ENCODE measurements at places on chromosomes 3 and 15. TPM values are rescaled to one million over a fixed set of nuclear protein-coding genes. Genes with fewer than 3 reads are reported as not detected.

DNA sequence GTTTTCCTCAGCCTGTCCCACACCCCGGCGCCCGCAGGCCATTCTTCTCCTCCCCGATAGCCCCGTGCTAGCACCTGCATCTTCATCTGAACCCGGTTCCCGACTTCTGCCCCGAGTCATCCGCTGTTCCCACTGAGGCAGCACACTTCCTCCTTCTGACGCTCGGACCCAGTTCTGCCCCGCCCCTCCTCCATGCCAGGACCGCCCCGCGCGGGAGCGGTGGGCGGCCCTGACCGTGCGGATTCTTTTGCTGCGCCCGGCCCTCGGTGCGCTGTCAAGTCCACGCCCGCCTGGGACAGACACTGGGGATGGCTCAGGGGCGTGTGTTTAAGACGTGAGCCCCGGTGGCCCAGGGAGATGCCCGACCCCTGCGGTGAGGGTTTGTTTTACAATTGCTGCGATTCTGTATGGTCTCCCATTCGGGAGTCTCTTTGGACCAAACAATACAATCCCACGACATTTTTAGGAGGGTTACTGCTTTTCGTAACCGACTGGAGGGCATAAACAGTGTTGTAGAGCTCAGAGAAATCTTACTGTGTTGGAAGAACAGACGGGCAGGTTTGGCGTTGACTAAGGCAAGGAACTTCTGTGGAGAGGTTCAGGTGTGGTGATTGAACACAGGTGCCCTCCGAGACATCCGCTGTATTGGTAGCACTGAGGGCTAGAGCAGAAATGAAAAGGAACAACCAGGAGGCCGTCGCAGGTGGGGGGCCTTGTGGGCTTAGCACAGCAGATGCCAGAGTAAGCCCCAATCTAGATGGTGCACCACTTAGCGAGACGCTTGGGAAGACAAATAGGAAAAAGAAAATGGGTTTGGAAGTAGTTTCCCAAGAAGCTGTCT is 716 bp downstream of the PTPN23 start:
- H3K27ac ChIP-seq, result peak overlapping the region; percentile 96
- H3K4me3 ChIP-seq, result peak overlapping the region; percentile 99
- peak; percentile 93 for DNase-seq
- H3K36me3 ChIP-seq, result peaks cover 10% of the 10 kb centered on the region
- H3K4me1 ChIP-seq, result peaks cover 2% of the 10 kb centered on the region
- H3K27me3 ChIP-seq, result no peaks in the 10 kb centered on the region

DNA sequence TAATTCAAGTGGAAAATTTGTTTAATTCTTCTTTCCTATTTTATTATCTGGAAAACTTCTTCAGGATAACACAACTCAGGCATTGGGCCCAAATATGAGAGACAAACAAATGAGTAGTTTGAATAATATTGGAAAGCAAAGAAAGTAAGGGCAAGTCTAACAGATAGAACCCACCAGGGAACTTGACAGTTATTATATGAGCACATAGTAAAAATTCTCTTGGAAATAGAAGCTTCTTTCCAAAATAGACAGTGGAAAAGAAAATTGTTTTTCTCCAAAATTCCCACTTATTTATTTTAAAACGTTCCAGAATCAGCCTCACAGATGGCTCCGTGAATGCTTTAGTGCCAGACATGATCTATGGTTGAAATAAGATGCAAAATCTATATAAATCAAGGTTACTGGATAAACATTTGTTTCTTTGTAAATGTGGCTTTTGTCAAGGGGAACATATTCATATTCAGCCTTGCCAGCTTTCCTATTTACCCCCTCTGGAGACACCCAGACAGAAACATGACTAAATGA is 23.9 kb downstream of the LDHAL6B start:
- DNase-seq, result no peak
- H3K27me3 ChIP-seq, result no peaks in the 10 kb centered on the region
- H3K4me3 ChIP-seq, result no peak overlapping the region

GRCh38 chr3:107188262-107188661 is 189.0 kb upstream of the CCDC54 start:
- H3K27me3 ChIP-seq, result no peaks in the 10 kb centered on the region
- H3K4me3 ChIP-seq, result no peak overlapping the region
- no peaks in the 10 kb centered on the region for H3K4me1 ChIP-seq
- no peak overlapping the region for H3K27ac ChIP-seq
- DNase-seq, result no peak

BLM gene
- polyA plus RNA-seq, result 4.7 TPM

GRCh38 chr3:94246171-94246570 is 183.3 kb downstream of the NSUN3 start:
- no peak overlapping the region for H3K27ac ChIP-seq
- H3K36me3 ChIP-seq, result no peaks in the 10 kb centered on the region
- no peaks in the 10 kb centered on the region for H3K27me3 ChIP-seq
- H3K4me1 ChIP-seq, result no peaks in the 10 kb centered on the region

DNA sequence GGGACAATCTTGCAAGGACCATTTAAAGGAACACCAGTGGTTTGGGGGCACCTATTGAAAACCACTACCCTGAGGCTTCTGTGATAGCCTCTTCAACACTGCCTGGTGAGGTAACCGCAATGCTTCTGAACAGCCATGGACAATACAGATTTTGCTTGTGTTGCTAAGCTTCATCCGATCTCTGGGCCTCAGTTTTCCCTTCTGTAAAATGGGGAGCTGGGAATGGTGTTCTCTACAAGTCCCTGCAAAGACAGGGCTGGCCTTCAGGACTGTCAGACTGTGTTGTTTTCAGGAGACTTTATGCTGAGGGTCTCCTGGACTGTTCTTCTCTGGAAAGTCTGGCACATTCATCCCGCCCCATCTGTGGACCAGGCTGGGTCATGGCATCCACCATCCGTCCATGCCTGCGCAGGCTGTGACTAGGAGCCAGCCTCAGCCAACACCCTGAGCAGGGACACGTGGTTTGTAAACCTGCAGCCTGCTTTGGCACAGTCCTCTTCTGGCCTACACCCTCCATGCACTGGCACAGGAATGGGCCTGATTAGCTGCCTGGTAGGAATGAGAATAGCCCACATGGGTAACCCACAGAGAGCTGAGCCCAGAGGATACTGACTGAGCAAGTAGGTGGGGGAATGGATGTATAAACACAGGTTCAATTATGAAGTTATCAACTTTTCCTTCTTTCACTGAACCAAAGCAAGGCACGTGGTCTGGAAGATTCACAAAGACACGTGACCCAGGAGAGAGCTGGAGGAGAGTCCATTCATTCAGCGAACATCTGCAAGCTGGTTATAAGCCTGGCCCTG is 55.3 kb downstream of the ROPN1B start:
- no peaks in the 10 kb centered on the region for H3K4me1 ChIP-seq
- no peaks in the 10 kb centered on the region for H3K36me3 ChIP-seq
- no peak overlapping the region for H3K27ac ChIP-seq
- H3K4me3 ChIP-seq, result no peak overlapping the region
- DNase-seq, result no peak

ROPN1 gene
- not detected for polyA plus RNA-seq

DNA sequence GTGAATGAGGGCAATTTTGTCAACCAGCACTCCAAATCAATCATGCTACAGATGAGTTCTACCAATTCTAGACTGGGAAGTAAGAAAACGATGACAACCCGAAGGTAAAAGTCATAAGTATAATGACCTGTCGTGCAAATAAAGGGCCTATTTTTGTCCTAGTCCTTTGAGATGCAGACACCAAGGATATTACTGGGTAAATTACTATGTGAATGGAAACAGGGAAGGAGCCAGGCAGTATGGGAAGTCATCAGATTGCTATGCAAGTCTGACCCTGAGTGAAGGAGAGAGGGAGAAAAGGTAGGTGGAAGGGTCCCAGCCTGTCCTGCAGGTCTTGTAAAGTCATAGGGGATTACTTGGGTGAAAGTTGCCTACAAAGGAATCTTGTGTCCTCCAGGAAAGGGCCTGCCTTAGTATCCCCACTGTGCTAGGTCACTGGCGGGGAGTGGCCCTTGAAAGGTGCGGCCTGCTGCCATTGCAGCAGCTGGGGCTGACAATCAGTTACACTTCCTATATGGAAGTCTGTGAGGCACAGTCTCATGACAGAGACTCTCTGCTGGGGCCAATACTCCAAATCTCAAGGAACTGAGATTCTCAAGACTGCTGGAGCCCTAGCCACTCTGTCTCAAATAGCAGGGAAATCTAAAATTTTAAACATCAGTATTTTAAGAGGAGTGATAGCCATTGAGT is 149.9 kb upstream of the SLC2A2 start:
- H3K27ac ChIP-seq, result no peak overlapping the region
- DNase-seq, result no peak
- peaks cover 9% of the 10 kb centered on the region for H3K4me1 ChIP-seq
- no peak overlapping the region for H3K4me3 ChIP-seq
- no peaks in the 10 kb centered on the region for H3K27me3 ChIP-seq

- no peaks in the 10 kb centered on the region for H3K4me1 ChIP-seq
- no peak overlapping the region for H3K27ac ChIP-seq
- H3K36me3 ChIP-seq, result no peaks in the 10 kb centered on the region
- no peak overlapping the region for H3K4me3 ChIP-seq
- DNase-seq, result no peak
Observed at GRCh38 chr15:41975669-41976068, 3.3 kb upstream of the EHD4 start.

DNA sequence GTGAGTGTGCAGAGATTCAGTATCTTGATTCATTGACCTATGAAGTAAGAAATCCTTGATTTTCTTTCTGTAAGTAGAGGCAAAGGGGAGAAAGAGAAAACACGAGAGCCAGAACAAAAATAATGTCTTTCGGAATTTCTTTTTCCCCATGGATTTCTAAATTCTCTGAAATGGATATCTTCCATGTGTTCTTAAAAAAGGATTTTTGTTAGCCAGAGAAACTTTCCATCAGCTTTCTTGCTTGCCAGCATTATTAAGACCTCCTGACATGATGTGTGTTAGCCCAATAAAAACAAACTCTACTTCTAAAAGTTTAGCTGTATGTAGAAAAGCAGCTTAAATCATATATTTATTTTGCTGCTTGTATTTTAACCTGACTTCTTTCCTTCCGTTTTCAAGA is 122.3 kb upstream of the AADACL2 start:
- DNase-seq, result no peak
- H3K4me1 ChIP-seq, result no peaks in the 10 kb centered on the region
- H3K36me3 ChIP-seq, result no peaks in the 10 kb centered on the region
- no peak overlapping the region for H3K27ac ChIP-seq

DNA sequence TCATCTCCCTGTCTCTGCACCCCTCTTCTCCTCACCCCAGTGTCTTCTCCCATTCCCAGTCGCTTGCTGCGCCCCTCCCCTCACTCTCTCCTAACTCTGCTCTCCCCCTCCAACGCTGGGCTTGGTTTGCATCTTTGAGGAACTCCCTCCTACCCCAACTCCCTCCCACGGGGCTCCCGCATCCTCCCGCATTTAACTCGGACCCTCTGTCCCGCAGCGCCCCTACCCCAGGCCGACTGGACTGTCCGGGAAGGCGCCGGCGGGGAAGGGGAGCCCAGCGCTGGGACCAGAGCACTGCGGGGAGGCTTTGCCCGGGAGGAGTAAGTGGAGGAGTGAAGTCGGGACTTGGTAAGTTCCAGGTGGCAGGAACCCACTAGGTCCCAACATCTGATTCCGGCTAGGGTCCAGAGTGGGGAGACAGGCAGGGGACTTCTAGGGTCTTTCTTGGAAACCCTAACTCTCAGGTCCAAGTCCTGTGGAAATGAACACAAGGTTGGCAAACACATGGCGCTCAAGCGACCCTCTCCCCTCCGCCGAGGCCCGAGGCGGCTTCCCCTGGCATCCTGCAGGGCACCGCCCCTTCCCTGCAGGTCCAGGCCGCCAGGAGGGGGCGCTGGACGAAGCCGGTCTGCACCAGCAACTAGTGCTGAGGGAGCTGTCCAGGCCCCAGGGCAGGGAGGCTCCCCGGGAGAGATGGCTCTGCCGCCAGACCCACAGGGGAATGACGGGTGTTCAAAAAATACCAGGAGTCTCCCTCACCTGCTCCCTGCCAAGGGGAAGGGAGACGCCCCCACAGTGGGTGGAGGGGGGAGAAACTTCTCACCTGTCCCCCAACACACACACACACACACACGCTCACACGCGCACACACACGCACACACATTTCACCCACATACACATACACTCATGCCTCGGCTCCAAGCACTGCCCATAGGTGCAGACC is 53.2 kb downstream of the LHFPL4 start:
- no peaks in the 10 kb centered on the region for H3K4me1 ChIP-seq
- H3K27me3 ChIP-seq, result peaks cover 9% of the 10 kb centered on the region
- no peaks in the 10 kb centered on the region for H3K36me3 ChIP-seq
- no peak overlapping the region for H3K4me3 ChIP-seq
- DNase-seq, result peak; percentile 73

- H3K27me3 ChIP-seq, result no peaks in the 10 kb centered on the region
- H3K4me3 ChIP-seq, result no peak overlapping the region
- no peak for DNase-seq
Observed at GRCh38 chr3:187006864-187007630, 76.7 kb downstream of the ST6GAL1 start.

DNA sequence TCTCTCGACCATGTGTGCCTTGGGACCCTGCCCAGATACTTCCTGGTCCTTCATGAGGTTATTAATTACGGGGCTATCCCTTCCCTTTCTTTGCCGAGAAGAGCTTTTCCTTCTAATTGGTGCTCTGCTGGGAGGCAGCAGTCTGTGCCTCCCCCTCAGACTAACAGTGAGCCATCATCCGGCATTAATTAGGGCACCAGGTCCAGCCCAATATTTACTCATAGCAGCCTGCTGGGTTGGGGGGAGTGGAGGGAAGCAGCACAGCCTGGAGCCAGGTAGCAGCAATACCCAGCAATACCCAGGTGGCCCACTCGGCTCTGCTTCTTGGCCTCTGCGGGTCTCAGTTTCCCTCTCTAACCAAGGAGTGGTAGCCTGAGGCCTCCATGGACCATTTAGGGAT is 20.1 kb downstream of the CACNA2D2 start:
- no peak overlapping the region for H3K27ac ChIP-seq
- no peaks in the 10 kb centered on the region for H3K36me3 ChIP-seq
- no peaks in the 10 kb centered on the region for H3K27me3 ChIP-seq
- DNase-seq, result no peak

SLC28A1 gene
- 27.8 TPM for polyA plus RNA-seq

GRCh38 chr3:161177991-161178390 is 43.1 kb upstream of the NMD3 start:
- no peak overlapping the region for H3K27ac ChIP-seq
- no peak for DNase-seq
- no peaks in the 10 kb centered on the region for H3K4me1 ChIP-seq
- no peak overlapping the region for H3K4me3 ChIP-seq

SNTN gene
- 0.09 TPM for polyA plus RNA-seq
